ENCODE measurements at places on chromosomes 2 and 18.

DNA sequence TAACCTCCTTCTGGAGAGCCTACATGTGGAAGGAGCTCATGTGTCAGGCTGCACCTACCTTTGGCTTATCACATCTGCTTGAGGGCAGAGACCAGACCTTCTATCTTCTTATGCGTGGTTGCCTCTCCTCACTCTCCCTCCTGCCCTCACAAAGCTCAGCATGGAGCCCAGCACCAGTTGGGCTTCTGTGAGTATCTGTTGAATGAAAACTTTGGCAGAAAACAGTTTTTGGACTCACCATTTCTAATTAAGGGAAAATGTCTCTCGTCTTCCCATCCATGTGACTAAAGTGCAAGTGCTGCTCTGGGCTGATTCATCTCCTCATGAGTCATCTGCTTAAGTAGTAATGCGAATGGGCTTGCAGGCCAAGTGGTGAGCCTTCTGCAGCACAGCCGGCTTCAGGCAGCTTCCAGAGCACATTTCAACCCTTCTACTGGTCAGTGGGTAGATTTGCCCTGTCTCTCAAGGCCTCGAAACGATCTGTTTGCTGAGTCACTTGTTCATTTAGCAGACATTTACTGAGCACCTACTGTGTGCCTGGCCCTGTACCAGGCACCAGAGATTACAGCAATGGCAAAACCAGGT, 102.6 kb downstream of the VSNL1 start:
- no peak for DNase-seq

DNA sequence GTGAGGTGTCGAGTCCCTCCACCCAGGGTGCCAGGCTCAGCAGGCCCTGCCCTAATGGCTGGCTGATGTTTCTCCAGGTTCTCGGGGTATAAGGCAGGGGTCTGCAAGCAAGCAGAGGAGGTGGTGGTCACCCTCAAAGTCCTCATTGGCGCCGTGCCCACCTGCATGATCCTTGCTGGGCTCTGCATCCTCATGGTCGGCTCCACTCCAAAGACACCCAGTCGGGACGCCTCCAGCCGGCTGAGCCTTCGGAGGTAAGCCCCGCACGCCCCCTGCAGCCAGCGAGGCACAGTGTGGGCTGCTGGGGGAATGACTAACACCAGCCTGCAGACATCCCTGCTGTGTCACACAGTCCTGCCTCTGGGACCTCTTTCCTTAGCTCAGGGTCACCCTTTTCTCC, 14.1 kb downstream of the MFSD2B start:
- no peak for DNase-seq

DNA sequence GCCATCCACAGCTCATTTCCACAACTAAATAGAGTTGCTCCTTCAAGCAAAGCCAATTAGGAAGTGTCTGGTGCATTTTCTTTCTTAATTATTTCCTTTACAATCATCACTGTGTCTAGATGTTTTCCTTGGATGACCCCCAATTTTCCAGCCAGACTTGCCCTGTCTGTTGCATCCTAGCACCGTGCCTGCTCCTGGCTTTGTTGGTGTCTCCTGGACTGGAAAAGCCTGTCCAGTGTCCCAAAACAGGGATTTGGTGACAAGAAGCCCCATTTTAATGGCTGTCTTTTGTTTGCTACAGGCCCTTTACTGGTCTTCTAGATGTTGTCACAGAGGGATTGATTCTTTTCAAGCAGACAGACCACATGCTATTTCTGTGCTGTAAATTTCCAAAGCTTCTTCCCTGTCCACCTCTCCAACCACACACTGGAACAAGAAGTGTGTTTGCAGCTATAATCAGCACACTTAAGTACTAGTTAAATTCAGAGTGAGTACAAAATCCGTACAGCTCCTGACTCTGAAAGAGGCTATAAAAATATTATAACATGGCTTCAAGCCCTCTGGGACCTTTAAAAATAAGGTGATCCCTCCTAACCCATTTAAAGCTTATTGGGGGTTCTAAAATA, 38.4 kb downstream of the RNF144A start:
- no peak for DNase-seq

GRCh38 chr2:214651451-214651850, 158.0 kb downstream of the BARD1 start:
- DNase-seq = no peak

DNA sequence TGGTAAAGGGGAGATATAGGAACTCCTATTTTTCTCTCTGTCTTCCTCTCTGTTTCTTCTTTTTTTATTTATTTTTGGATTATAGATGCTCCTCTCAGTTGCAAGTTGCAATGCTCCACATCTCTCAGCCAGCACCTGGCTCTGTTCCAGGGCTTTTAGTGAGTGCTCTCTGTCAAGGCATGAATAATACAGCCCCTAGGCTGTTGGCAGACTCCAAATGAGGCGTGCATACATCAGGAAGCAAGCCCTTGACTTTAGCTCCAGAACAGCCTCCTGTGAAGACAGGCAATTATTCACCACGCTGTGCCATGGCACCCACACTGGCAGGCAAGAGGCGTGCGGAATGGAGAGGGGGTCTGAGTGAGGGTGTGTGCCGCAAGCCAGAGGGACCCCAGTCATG, 228.1 kb upstream of the PXDN start:
- no peak for DNase-seq

GRCh38 chr2:134087371-134087921, 166.4 kb upstream of the MGAT5 start:
- no peak for DNase-seq

DNA sequence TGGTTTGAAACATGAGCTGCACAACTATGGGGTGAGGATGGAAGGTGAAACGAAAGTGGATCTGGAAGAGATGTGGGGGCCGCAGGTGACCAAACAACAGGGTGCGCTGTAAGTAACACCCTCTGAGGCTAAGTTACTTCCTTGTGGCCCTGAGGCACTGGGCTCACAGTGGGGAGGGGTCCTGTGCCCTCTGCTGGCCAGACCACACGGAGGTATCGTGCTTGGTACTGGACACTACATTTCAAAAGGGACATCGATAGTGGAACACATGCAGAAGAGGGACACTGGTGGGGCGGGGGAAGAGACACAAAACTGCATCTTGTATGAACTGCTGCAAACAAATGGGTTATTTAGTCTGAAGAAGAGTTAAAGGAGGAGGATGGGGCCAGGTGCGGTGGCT, 110.6 kb downstream of the CLIP4 start:
- no peak for DNase-seq

GRCh38 chr2:69375494-69376353, 11.3 kb downstream of the GFPT1 start:
- DNase-seq = no peak

DNA sequence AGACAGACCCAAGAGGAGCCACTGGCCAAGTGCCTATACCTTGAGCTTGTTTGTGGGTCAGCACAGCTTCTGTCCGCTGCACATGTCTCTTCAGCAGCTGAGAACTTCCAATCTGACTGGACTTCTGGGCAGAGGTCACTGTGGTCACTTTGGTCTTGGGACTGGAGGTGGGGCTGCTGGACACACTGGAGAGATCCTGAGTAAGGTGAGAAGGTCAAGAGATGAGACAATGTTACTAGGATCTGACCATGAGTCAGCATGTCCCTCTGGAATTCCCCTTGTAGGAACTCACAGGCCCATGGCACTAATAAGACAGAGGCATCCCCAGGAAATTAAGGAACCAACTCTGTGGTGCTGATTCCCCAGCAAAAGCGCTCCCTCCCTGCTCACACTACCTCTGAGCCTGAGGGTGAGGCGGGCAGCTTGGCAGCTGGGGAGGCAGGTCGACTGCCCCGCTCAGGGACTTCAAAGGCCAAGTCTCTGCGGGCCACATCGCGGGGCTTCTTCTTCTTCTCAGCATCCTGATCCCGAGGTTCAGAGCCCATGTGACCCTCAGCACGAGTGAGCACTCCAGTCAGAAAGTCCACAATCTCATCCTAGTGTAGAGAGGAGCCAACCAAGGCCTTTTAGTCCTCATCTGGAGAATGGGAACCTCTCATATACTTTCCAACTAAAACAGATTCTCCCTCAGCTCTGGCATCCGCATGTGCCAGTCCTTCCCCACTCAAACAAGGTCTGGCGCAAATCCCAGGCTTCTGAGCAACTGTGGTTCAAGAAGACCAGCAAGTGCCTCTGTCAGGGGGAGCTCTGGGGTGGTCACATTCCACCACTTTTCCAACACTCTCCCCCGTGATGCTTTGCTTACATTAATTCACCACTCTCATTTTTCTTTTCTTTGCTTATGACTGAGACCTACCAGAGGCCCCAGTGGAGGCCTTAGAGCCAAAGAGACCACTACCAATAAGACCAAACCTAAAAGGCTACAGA, 29.4 kb downstream of the KANSL3 start:
- DNase-seq = no peak

DNA sequence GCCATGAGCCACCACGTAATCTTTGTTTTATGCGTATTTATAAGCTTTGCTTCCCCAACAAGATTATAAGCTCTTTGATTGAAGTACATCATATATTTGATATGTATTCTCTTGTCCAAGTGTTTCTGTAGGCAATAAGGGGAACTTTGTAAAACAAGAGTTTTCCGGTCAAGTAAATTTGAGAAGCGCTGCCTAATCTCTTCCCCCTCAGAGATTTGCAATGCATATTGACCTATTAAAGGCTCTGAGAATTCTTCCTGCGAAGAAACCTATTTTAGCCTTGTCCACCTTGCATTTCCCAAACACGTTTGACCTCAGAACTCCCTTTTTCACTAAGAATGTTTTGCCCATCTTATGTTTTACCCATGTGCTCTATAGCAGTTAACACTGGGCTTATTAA, 26.9 kb upstream of the CASP10 start:
- no peak for DNase-seq

- no peak for DNase-seq
Observed at GRCh38 chr18:14958701-14959100, 210.7 kb downstream of the ANKRD30B start.

- no peak for DNase-seq
Observed at GRCh38 chr2:28423856-28424605, 31.4 kb downstream of the FOSL2 start.

GRCh38 chr2:132495881-132496280, 79.3 kb downstream of the GPR39 start:
- DNase-seq = no peak

DNA sequence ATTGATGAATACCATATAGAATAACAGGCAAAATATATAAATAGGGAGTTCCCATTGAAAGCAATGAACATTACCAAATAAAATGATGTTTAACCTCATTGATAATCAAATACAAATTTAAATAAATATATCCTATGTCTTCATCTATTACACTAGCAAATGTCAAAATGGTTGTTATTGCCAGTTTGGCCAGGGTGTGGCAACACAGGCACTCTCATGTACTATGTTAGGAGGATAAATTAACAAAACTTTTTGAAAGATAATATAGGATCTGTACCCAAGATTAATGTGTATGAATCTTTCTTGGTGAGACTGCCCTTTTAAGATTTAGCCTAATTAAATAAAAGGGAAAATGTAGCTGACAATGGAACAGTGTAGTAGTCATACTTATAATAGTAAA, 659.3 kb downstream of the ERBB4 start:
- DNase-seq = no peak

GRCh38 chr18:52963481-52963880, 623.5 kb downstream of the DCC start:
- DNase-seq = no peak

- DNase-seq = no peak
Observed at GRCh38 chr18:69958422-69958821, 10.7 kb upstream of the CD226 start.

- DNase-seq = no peak
Observed at GRCh38 chr2:233476063-233476410, 90.5 kb downstream of the USP40 start.

Data from T-helper 22 cell (primary cell).